ENCODE measurements at places on chromosomes 7 and 10.

DNA sequence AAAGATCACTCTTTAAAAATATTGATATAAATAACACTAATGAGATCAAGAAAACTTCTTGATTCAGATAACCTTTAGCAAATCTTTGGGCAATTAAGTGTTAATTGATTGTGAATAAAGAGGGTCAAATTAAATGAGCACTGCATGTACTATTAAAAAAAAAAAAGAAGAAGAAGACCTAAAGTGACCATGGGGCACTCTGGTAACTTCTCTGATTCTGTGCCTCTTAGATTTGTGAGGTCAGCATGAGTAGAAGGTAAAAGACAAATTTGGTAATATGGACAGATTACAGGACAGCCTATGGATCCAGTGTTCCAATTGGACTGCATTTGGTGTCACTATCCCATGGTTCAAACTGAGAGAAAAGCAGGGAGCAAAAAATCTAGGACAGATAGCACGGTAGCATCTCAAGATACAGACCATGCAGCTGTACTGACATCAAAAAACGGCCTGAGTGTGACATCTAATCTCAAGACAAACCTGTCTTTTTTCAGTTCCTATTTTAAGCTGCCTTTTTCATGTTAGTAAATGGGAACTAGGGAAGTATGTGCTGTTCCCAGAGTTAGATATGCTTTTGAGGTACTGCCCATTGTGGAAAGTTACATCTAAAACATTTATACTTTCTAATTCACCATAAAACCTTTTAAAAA, 128.0 kb downstream of the KCND2 start:
- no peak for DNase-seq

GRCh38 chr7:114740095-114740494, 181.8 kb upstream of the MDFIC start:
- DNase-seq, result no peak

GRCh38 chr7:27212497-27213432, 12.9 kb upstream of the HOXA13 start:
- DNase-seq, result peak; percentile 29

DNA sequence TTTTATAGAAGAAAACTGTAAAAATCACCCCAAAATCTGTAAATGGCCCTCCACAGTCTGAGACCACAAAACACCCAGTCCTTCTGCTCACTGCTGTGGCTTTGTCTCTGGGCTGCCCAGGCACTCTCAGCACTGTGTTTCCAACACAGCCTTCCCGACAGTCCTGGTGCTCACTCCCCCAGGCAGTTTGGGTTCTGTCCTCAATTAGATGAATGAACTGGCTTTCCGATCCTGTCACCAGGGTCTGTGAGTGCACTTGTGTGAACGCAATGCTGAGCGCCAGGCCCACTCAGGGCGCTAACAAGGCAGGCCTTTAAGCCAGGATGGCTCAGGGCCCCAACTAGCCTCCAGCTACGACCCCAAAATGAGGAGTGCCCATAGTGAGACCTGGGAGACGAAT, 3.3 kb downstream of the MAD1L1 start:
- DNase-seq, result no peak

- DNase-seq, result no peak
These were observed 23.8 kb downstream of the LDB3 start for GRCh38 chr10:86692023-86692514.

- no peak for DNase-seq
These were observed 76.1 kb upstream of the LYZL2 start for GRCh38 chr10:30705625-30706149.

- peak; percentile 25 for DNase-seq
These were observed 650.9 kb upstream of the IGFBP3 start for GRCh38 chr7:46571996-46572395.

GRCh38 chr10:2990764-2991163, 76.6 kb upstream of the PFKP start:
- no peak for DNase-seq

DNA sequence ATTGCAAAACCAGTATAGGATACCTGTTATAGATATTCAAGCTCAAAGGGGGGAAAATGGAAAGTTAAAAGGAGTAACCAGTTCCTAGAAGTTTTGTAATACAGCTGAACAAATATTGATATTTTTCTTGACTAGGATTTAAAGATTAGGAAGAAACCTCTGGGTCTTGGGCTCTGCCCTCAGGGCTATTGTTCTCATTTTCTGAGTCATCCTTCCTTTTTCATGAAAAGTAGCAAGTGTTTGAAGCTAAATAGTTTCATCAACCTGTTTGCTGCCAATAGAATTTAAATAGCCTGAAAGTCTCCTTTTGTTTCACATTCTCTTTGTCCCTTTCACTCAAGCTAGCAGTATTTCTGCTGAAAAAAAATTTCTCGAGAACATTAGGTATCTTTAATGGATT, 1061.1 kb upstream of the GHITM start:
- no peak for DNase-seq

- no peak for DNase-seq
These were observed 117.0 kb upstream of the MBL2 start for GRCh38 chr10:52889611-52890010.

- no peak for DNase-seq
These were observed 136.6 kb upstream of the SHH start for GRCh38 chr7:155948845-155949244.

DNA sequence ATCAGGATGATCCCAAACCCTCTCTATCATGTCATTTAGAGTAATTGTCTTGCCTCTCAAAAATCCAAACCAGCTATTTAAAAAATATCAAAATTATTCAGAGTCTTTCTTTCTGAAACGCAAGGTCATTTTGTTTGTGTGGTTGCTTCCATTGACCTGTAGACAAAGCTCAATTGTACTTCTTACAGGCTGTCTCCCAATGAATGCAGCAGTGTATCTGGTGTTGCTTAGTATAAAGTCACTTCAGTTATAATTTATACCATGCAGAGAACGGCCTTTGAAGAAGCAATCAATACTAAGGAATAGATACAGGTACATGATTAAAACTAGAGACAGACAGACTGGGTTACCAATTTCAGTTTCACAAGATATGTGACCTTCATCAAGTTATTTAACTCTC, 80.9 kb downstream of the DOCK4 start:
- DNase-seq, result no peak

- DNase-seq, result no peak
These were observed 69.0 kb upstream of the PRKCQ start for GRCh38 chr10:6648894-6649720.

DNA sequence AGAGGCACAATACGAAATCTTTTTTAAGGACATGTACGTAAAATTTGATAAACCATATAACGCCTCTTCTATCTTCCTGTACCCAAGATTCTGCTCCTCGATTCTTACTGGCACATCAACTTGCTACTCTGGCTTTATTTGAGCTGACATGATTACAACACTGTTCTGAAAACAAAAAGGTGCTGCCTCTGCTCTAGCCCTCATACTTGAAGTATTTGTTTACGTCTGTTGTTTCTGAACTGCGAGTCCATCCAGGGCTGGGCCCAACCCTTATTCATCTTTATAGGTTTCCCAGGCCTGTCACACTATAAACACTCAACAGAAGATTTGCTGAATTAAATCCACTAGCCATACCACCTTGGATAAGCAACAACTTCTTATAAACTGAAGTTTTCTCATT, 96.2 kb upstream of the SVIL start:
- DNase-seq, result no peak

- peak; percentile 94 for DNase-seq
These were observed 14.3 kb downstream of the SEMA3D start for GRCh38 chr7:85172530-85172941.

GRCh38 chr10:103723557-103723956, 131.8 kb downstream of the SH3PXD2A start:
- DNase-seq, result no peak

GRCh38 chr7:29614229-29614628, 50.6 kb downstream of the PRR15 start:
- DNase-seq, result no peak

- no peak for DNase-seq
These were observed 20.6 kb downstream of the PALD1 start for GRCh38 chr10:70498970-70499835.

DNA sequence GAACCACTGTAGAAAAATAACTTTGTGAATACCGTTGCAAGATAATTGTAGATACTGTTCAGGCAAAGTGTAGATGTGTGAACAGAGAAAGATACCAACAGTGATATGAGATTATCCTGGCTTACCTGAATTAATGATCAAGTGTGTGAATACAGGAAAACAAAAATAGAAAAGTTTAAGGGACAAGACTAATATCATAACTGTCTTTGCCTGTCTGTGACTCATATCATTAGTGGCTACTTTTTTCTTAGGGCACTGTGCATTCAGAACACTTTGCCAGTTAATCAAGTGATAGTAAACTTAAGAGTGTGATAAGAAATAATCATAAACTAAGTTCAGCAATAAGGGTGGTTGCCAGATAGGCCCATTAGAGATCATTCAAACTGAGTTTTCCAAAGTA, 323.0 kb upstream of the LRGUK start:
- no peak for DNase-seq

DNA sequence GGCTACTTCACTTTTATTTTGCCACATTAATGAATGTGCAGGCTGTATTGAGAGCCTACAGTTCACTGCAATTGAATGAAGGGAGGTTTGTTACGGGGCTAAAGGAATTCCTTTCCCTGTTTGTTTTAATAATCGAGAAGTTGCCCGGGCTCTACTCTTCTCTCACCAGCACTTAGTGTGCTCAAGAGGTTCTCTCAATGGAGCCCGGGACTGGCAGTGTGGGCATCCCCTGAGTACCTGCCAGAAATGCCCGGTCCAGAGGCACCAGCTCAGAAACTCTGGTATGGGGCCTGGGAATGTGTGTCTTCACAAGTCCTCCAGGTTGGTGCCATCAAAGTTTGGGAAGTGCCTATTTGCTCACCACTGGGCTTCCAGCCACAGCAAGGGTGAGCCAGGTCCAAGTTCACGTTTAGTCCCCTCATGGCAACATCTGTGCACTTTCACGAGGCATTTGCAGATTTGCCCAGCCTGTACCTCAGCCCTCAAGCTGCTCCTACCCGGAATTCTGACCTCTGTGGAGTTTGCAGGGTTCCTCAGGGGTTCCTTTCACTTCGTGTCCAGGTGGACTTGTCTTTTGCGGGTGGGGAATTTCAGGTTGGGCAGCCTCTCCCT, 622.4 kb downstream of the SDK1 start:
- DNase-seq, result no peak

DNA sequence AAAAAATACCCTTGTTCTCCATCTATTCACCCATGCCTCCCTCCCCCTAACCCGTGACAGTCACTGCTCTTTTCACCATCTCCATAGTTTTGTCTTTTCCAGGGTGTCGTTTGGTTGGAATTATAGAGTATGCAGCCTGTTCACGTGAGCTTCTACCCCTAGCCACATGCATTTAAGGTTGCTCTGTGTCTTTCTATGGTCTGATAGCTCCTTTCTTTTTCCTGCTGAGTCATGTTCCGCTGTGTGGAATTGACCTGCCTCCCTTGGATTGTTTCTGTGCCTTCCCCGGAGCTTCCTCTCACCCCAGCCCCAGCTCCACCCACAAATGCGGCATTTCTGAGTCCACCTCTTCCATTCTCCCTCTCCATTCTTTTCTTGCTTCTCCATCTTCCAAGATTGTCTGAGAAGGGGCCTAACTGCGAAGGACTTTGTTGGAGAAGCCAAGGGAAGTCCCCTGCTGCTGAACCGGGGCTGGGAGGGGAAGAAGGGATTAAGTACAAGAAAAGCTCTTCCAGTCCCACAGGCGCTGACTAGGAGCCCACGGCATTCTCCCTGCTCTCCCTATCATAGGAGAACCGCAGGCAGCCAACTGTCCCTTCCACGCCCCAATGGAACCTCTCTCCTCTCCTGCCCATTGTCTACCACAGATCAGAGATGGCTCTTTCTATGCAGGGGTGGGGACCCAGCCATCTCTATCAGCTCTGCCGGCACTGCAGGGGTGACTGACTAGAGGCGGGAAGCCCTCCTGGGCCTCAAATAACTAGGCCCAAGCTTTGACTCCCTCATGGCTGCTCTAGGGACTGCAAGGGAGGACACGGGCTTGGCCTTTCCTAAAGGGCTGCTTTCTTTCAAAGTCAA, 87.5 kb upstream of the ANLN start:
- no peak for DNase-seq

GRCh38 chr10:77857272-77857671, 69.3 kb downstream of the DLG5 start:
- no peak for DNase-seq

GRCh38 chr10:44974628-44975430, 3.8 kb downstream of the DEPP1 start:
- peak; percentile 59 for DNase-seq
